ENCODE measurements at places on chromosomes 1 and 21.

DNA sequence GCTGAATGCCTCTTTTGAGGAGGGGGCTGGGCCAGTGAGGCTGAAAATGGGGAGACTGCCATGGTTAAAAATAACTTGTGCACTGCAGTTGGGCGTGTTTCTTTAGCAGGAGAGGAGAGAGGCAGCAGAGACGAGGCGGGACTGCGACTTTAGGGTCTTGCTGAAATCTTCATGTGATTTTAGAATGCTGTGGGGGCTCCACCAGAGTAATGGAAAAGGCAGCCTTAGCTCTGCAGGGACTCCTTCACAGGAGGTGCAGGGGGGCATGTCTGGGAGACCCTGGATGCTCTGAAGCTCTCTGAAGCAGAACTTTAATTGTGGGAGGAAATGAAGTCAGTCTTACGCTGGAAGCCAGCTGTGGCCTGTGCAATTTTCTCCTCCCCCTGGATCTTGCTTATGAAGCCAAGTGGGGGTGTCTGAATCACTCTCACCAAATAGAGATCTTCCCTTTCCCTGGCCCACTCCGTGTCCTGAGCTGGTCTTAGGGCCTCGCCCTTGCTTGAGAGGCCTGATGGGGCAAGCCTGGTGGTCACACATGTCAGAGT, 60.8 kb downstream of the NDUFS5 start:
- no peak for DNase-seq

DNA sequence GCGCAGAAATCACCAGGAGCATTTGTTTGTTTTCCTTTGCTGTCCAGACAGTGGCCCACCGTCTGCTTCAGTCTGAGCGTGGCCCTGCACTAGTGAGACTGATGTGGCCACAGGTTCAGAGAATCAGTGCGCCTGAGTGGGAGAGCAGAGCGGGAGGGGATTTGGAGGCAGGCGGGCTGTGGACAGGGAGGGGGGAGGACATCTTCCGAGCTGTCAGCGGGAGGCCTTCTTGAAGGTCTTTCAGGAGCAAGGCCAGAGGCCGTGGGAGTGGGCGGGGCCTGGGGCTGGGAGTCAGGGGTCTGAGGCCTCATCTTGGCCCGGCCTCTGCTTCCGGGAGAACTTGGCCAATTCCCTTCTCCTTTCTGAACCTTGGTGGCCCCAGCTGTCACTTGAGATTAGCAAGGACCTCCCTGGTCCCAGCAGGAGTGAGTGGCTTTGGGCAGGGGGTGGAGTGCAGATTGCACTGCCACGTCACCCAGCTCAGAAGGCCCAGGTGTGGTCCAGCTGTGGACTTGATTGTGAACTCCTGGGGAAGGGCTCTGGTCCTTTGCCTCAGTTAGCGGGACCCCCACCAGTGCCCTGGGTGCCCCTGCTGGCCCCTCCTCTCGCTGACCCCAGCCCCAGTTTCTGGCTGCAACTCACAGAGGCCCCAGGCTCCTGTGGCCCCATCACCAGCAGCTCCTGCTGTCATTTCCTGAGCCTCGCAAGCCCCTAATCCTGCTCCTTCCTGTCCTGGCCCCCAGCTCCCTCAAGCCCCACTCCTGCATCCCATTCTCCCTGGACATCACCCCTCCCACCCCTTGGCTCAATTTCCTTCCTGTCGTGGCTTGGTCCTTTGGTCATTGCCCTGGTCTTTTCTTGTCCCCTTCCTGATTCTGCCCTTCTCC, 8.4 kb downstream of the TNFRSF1B start:
- DNase-seq = no peak

GRCh38 chr21:42220138-42220701, 1.3 kb downstream of the ABCG1 start:
- no peak for DNase-seq

- no peak for DNase-seq
These were observed 28.0 kb upstream of the TMEM222 start for GRCh38 chr1:27293915-27294314.

- no peak for DNase-seq
These were observed 563.5 kb upstream of the B3GALT2 start for GRCh38 chr1:193749868-193750267.

DNA sequence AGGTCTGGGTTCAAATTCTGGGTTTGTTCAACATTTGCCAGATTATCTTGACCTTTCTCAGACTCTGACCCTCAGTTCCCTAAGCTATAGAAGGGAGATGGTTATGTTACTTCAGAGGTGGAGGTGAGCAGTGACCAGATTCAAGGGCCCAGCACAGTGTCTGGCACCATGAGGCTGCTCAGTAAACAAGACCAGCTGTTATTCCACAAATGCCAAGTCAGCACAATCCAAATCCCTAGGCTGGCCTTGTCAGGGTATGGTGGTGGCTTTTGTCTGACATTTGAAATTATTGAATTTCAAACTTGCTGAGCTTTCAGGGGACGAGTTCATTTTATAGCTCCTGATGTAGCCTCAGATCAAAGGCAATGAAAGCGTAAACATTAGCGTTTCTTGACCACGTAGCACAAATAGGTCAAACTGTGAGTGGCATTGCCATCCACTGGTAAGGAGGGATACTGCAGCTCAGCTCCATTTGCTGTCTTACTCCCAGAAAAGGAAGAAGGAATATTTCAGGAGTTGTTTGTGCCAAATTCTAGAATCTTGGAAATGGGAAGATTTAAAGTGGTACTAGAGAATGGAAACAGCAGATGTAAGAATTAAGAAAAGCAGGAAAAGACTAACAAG, 94.3 kb upstream of the EDN2 start:
- no peak for DNase-seq

- no peak for DNase-seq
These were observed 9.3 kb downstream of the LEPR start for GRCh38 chr1:65429806-65430205.

GRCh38 chr1:241063276-241063675, 293.7 kb downstream of the RGS7 start:
- DNase-seq = no peak

GRCh38 chr1:215637041-215637573, 70.0 kb downstream of the KCTD3 start:
- DNase-seq = peak; percentile 2

DNA sequence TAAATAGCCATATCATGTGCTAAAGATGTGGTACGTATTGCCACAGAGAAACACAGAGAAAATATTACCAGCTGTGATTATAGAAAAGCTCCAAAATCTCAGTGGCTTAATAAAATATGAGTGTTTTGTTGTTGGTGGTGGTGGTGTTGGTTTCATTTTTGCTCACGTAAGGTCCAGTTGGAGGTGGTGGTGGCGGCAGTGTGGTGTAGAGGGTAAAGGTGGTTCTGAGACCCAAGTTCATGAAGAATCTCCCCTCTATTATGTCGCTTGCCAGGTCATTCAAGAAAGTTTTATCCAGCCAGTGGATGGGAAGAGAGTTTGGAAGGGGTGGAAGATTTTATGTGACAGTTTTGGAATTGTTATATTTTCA, 217.6 kb upstream of the SAMSN1 start:
- no peak for DNase-seq

Measured in AG04449 (cell line).